ENCODE measurements at places on chromosomes 6 and 20.
A peak's percentile ranks its signal among the peaks of the same experiment; 100 is the strongest.

DNA sequence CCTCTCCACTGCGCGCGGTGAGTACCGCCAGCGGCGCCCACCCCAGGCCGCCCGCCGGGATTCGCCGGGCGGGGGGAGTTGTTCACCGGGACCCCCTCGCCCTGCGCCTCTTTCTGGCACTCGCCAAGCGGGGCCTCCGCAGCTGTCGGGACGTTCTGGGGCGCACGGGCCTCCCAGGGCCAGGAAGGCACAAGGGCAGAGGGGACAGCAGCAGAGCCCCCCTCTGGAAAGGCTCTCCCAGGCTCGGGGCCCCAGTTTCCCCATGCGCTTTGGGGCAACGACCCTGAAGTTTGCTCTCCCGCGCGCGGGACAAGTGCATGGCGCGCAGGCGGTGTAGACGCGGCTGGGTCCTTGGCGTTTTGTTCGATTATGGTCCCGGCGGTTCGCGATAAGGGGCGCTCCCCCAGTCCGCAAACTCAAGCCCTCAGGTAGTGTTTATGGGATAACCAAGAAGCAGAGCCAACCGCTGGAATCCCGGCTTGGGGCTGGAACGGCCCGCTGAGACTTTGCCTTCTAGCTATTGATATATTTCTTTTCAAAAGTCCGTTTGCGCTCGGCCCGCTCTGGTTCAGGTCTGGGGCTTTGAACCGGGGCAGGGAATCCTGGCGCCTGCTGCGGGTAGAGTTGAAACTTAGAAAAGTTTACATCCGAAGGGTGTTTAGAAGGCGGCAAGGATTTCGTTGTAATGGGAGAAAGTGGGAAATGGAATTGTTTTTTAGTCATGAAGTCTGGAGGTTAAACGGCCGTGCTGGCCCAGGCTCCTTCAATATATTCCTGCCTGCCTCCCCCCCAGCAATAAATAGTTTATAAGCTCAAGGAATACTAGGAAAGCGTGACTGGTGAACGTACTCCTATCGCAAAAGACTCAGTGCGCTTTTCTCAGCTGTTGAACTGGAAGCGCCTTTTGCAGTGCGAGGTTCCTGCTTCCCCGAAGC, 595 bp downstream of the EYA2 start:
- DNase-seq: no peak

- no peak for DNase-seq
Observed at GRCh38 chr6:14455427-14455826, 337.9 kb downstream of the CD83 start.

DNA sequence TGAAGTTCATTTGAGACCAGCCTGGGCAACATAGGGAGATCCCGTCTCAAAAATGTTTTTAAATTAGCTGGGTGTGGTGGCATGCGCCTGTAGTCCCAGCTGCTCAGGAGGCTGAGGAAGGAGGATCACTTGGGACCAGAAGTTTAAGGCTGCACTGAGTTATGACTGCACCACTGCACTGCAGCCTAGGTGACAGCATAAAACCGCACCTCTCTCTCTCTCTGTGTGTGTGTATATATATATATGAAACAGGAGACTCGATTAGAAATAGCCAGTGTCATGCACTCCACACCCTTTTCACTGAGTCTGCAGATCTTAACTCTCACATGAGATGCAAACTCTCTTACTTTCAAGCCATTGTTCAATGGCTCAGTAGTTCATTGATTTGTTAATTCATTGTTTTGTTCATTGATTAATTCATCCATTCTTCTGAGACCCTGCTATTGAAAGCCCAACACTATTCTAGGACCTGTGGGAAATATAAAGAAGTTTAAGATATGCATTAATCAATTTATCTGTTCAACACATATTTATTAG, 52.4 kb upstream of the MRPS10 start:
- no peak for DNase-seq

GRCh38 chr6:128491610-128492206, 28.7 kb downstream of the PTPRK start:
- DNase-seq: no peak

DNA sequence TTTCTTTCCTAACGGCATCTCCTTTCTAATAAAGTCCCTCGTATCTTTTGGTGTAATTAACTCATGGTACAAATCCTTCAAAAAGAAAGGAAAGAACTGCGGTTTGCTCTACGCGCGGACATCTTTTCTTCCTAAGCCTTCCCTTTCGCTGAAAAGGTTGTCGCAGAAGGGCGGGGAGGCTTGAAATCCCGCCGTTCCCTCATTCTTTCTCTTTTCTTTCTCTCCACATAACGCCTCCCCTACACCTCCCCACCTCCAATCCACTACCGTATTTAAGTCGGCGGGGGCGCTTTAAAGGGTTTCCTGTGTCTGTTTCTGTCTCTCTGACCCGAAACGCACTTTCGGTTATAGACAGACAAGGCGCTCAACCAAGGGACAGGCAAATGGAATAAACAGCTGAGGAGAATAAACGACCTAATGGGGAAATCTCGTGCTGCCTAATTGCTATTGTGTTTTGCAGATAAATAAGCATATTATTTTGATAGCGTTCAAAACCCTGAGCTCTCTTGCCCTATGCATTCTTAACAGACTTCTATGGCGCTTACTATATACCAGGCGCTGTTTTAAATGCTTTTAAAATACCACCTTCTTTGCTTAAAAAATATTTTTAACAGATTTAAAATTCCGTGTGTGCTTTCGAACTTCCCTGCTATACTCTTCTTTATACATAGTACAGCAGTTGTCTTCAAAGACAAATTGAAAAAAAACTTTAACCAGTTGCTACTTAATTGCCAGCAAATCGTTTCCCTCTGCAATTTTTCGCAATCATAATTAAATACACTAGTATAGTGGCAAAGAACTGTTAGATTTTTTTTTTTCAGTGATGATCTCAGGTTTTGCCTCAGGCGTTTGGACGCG, 2.5 kb upstream of the HEY2 start:
- peak; percentile 74 for DNase-seq

DNA sequence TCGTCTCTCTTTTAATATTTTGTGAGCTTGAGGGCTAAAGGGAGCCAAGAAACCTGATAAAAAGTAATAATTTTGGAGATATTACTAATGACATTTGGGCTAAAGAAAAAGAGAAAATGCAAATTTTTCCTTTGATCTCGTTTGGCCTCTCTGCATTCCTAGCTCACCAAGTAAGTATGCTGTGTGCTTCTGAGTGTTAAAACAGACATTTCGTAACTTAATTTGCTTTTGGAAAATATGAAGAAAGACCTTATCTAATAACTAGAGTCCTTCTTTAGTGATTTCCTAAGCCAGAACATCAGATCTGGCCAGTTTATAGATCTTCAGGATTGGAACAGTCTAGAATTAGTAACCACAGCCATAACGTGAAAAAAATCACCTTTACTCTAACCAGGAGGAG, 872.9 kb upstream of the SLC35B3 start:
- no peak for DNase-seq
